ENCODE measurements at places on chromosomes 12 and 14.

DNA sequence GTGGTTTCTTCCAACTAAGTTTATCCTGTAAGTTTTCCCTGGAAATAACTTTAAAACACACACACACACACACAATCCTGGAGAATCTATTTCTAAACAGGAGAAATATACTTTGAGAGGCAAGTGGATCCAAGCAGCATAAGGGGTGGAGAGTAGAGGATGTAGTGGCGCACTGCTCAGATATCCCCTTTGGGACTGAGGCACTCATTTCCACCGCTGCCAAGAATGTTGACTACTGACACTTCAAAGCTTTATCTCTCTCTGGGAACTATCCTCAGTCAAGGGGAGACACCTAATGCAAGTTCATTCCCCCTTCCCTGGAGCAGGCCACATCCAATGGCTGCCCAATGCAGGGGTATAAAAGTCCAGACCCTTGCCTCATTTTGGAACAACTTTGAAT, 75.8 kb downstream of the CAPZA3 start:
- DNase-seq: no peak

DNA sequence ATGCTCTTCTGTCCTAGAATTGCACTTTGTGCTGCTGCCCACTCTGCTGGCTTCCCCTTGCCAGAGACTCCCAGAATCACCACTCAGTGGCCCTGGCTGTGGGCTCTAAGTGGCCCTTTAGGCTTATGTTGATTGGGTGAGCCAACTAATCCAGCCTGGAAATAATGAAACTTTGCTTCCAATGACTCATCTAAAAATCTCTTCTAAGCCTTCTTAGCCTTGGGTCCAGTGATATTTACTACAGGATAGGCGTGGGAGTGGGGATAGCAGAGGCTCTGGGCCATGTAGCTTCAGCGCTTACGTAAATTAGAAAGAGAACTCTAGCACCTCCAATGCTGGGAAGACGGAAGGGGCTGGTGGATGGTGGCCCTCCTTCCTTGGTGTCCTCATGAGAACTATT, 137.9 kb downstream of the TTC8 start:
- DNase-seq: no peak

DNA sequence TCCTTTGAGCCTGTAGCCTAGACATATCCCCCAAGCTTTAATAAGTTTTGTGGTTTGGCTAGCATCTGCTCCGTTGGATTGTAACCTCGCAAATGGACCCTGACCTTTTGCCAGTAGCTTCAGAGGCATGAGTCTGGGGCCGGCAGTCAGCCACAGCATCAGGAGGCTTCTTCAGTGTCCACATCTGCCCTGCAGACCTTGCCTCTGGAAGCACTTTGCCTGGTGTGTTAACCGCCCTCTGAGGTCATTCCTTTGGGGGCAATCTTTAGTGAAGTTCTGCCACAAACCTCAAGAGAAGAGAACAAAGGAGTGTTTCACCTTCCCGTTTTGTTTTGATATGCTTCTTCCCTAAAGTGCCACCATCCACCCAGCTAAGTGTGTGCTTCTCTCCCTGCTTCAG, 71.4 kb downstream of the GNS start:
- no peak for DNase-seq

GRCh38 chr12:129819391-129819790, 84.4 kb downstream of the TMEM132D start:
- DNase-seq: no peak

DNA sequence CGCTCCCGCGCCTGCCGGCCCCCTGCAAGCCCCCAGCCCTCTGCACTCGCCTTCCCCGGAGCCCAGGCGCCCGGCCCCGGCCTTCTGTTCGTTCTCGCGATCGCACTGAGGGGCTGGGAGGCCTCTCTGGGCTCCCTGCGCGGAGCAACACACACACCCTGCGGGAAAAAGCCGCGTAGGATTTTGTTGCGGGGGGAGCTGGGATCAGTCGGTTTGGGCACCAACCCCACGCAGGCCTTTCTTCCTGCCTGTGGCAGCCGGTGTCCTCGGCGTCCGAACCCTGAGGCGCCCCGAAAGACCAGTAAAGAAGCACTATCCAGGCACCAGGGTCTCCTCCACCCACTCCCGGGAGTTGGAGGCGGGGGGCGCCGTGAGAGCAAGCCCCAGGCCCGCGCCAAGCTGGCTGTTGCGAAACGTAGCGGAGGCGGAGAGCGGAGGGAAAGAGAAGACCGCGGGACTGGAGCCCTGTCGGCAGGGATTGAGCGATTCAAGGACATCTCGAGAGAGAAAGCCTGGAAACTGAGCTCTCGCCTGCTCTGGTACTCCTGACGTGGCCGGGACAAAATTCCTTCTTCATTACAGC, 1.9 kb upstream of the HOXC5 start:
- no peak for DNase-seq

DNA sequence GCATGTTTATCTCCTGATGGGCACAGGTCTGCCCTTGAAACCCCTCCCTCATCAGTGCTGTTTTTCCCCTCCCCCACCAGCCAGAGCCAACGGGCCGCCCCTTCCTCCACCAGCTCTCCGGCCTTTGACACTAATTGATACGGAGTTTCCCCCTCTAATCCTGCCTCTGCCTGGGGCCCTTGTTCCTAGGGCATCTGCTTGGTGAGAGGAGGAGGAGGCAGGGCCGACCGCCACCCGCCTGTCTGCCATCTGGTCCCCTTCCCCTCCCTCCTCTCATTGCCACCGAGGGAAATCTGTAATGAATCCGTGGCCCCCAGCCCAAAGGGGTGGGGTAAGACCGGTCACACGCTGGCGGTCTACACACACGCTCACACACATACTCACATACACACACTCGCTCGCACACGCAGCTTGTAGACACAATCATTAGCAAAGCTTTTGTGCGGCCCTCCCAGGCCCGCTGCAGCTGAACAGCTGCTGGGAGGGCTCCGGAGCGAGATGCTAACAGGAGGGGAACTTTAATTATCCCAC, 27.4 kb downstream of the SRRM4 start:
- DNase-seq: no peak

- no peak for DNase-seq
These were observed 4.9 kb downstream of the PHLDA1 start for GRCh38 chr12:76026643-76027063.

DNA sequence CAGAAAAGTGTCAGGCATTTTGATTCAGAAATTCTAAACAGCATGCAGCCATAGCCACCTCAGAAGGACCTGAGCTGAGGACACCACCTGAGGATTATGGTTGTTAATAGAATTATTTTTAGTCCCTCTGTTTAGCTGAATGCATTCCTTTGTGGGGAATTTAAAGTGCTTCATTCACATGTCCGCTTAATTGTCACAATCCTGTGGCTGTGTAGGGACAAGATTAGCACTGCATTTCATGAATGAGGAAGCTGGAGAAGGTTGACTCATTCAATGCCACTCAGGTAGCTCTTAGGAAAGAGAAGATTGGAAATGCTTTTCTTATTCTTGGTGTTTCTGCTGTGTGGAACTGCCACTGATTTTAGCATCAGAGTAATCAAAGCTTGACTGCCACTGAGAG, 42.0 kb upstream of the KRR1 start:
- DNase-seq: no peak

All from RPMI8226 (cell line).